Osteoblast (primary cell): ENCODE measurements at places on chromosomes 5 and 9. TPM values are rescaled to one million over a fixed set of nuclear protein-coding genes. Genes with fewer than 3 reads are reported as not detected.

The AGXT2 gene
- not detected in 2 replicates for total RNA-seq

The TMEM252 gene
- not detected in 2 replicates for total RNA-seq

The PCDHA12 gene
- total RNA-seq, result under 0.01 and 0.36 TPM in 2 replicates

The ASS1 gene
- total RNA-seq, result 134 and 195 TPM in 2 replicates

The CDO1 gene
- total RNA-seq, result 8.0 and 8.3 TPM in 2 replicates

The RHOBTB3 gene
- total RNA-seq, result 314 and 349 TPM in 2 replicates

The PLCXD3 gene
- total RNA-seq, result 0.36 TPM in 1 of 2 replicates, not detected in the other

The RELL2 gene
- 4.4 and 5.1 TPM in 2 replicates for total RNA-seq

The CREBRF gene
- total RNA-seq, result 35.8 and 38.3 TPM in 2 replicates

The OR1J2 gene
- total RNA-seq, result 0.29 TPM in 1 of 2 replicates, not detected in the other

The GDA gene
- not detected in 2 replicates for total RNA-seq

The TLX3 gene
- not detected in 2 replicates for total RNA-seq

The SLC34A1 gene
- total RNA-seq, result not detected in 2 replicates

The PALM2AKAP2 gene
- 19.4 and 25.3 TPM in 2 replicates for total RNA-seq

The DNAH5 gene
- total RNA-seq, result 0.36 and 0.59 TPM in 2 replicates

The HMGCR gene
- total RNA-seq, result 144 and 150 TPM in 2 replicates

The PRR16 gene
- 30.4 and 36.2 TPM in 2 replicates for total RNA-seq

The C5orf15 gene
- total RNA-seq, result 68.4 and 77.2 TPM in 2 replicates

The PKN3 gene
- 3.5 and 4.3 TPM in 2 replicates for total RNA-seq

The NFIB gene
- 21.0 and 26.2 TPM in 2 replicates for total RNA-seq

The PCDHGA7 gene
- total RNA-seq, result 6.5 TPM in 2 replicates
